ENCODE measurements at places on chromosomes 7 and 10.

DNA sequence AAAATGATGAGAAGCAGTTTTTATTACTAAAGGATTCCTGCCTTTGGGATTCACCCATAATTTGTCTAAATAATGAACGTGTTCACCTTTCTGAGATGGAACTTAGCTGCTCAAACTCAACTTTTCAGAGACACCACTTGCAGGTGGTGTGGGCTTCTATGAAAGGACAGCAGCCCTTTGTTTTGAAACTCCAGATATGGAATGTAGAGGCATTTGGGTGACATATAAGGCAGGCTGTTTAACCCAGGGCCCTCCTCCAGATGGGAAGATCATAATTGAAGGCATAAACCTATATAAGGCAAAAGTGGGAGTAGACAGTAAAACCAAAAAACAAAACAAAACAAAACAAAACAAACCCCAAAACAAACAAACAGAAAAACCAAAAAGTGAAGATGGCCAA, 11.9 kb upstream of the HUS1 start:
- DNase-seq, result no peak

DNA sequence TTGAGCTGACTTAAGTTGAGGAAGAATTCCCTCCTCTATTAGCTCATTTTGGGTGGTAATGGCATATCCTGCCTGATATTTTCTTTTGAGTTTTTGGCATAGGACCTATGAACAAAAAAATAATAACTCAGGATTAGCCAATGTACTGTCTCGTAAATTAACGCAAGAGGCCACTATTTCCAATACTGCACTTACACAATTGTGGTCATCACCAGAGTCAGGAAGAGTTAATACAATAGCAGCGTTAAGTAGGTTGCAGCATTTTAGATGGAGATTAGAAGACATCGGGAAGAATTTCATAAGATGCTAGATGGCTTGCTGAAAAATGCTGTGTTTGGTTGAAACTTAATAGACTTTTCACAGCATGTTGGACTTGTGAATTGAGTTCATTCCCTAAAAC, 36.4 kb downstream of the ANTXRL start:
- DNase-seq, result no peak

DNA sequence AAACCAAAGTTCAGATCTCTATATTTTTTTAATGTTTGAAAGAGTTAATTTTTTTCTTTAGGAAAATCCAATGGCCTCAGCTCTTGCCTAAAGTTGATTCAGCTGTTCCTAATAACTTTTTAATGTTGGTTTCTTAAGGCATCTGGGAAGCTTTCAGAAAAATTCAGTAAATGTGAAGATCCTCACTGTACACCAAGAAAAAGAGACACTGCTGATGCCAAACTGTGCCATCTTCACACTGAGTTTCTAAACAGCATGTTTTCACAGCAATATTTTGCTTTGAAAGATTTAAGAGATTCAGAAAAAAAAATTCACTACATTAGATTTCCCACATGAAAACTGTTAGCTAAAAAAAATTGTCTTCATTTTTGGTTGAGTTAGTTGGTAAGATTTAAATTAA, 249.4 kb downstream of the NEBL start:
- DNase-seq, result no peak

GRCh38 chr10:88687853-88688467, 18.1 kb upstream of the LIPK start:
- no peak for DNase-seq

GRCh38 chr10:71632896-71633600, 86.5 kb downstream of the C10orf105 start:
- no peak for DNase-seq

Measured in stimulated activated CD8-positive, alpha-beta memory T cell treated with anti-CD3 and anti-CD28 coated beads, Interleukin-4, amount 100 ng/mL, for 1 hour (primary cell).